ENCODE measurements at places on chromosomes 3 and 15.

- DNase-seq, result no peak
These were observed 39.4 kb upstream of the SMAD3 start for GRCh38 chr15:67025719-67026609.

GRCh38 chr15:91866371-91866905 is 12.9 kb downstream of the SLCO3A1 start:
- DNase-seq, result no peak

DNA sequence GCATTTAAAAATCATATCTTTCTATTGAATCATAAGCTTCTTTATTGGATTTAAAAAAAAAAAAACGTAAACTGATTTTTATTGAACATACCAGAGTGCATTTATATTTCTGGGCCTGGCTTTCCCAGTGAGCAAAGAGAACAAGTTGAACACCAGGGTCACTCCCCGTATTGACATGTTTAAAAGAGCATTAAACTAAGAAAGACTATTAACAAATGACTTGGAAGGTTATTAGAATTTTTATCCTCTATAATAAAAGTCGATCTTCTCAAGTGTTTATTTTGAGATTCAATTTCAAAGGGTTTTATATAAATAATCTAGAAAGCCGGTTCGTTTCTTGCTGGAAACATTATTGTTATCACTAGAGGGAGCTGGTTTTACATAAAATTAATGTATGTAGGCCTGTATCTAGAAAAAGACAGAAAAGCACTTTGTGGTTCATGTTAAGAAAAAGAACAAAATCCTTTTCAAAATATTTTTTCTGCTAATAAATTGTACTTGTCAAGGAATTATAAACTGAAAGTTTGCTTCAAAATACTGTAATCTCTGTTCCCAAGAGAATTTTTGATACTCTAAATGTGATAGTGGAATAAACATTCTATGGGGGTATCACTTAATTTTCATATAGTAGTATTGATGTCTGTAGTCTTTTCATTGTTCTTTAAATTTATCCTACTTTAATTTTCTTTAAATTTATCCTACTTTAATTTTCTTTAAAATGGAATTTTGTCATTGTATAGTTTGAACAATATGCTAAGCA is 321.8 kb upstream of the MME start:
- DNase-seq, result no peak

GRCh38 chr15:67094001-67094826 is 28.8 kb downstream of the SMAD3 start:
- no peak for DNase-seq

DNA sequence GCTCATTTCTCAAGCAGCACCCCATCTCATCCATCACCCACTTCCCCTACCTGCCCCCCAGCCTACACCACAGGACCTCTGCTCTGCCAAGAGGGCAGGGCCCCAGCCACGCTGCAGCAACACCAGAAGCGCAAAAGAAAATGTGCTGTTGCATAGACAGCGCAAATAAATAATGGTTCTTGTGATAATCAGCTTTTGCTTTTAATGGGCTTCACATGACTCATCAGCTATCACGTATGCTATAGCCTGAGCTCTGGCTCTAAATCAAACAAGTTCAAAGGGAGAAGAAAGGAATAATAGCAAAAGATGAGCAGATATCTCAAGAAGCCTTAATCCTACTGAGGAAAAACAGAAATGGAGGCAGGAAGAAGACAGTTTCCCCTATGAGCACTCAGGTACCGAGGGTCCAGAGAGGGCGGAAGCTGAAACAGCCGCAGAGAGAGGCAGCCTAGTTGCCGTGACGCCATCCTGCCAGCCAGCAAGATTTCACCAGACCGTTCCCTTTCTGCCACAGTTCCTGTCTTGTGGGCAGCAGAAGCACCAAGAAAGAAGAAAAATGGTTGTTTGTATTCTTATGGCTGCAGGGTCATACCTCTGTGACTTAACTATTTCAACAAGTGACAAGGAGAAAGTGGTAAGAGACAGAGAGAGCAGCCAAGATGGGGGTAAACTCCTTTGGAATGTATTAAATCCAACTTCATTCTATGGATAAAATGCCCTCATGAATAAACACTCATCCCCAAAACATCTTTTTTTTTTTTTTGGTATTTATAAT is 22.0 kb downstream of the RAB27A start:
- DNase-seq, result peak; percentile 43

DNA sequence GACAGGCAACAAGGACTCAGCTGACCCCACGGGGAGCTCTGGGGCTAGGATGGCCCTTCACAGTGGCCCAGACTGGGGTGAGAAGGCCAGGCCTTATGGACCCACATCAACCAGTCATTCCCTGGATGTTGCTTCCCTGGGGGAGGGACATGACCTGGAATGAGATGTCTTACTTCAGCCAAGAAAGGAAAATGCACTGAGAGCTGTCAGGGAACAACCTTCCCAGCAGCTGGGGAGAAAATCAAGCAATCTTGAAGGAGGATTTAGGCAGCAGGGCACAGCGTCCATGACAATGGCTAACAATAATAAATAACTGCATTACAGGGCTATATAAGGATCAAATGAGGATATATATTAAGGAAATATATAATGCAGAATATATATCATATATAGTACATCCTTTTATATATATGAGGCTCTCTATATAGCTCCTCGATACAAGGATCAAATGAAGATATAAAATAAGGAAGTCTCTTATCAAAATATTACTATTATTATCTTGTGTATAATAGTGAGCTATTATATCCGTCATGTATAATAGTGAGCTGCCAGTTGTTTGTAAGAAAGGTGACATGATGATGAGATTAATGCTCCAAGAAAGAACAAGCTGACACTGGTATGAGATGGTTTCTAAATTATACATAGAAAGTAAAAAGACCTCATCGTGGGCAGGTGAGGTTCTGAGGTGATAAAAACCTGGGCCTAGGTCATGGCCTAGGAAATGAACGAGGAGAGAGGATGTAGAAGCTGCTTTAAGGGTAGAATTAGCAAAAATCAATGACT is 117.8 kb upstream of the LIPC start:
- no peak for DNase-seq

- DNase-seq, result no peak
These were observed 57.0 kb upstream of the ITGA11 start for GRCh38 chr15:68488966-68489365.

DNA sequence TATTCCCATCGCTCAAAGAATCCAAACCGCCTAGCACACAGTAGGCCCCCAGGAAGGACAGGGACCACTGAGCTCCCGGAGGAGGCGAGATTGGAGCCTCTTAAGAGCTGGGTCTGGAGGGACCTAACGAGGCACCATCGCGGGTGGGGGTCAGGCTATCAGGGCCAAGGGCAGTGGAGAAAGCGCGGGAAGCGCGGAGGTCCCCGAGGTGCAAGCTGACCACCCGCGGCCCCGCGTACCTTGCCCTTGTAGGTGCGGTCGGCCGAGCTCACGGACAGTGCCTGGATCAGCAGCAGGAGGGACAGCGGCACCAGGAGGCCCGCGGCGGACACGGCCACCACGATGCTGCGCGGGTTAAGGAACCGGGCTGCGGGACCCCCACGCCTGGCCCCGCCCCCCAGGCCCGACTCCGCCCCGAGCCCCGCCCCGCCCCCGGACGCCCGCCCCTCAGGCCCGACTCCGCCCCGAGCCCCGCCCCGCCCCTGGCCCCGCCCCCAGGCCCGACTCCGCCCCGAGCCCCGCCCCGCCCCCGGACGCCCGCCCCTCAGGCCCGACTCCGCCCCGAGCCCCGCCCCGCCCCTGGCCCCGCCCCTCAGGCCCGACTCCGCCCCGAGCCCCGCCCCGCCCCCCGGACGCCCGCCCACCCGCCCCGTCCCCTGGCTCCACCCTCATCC is 3.9 kb downstream of the ZDHHC19 start:
- no peak for DNase-seq

DNA sequence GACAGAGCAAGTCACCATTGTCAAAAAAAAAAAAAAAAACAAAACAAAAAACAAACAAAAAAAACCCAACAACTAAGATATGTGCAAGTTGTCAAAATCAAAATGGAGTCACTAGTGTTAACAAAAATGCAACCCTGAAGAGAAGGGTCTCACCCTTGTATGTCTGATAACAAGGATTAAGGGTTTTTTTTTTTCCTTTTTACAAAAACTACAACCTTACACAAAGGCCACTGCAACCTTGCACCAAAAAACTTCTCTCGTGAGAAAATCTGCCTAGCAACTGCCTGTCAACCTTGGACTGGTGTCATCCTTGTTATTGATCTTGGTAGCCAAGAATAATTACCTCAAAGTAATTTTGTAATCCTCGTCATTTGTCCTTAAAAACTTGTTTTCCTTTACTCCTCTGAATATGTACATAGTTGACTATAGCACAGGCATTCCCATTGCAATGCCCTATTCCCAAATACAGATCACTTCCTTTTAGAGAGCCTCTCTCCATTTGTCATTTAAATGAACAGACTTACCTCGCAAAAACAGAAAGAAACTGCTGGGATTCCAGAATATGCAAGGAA is 24.0 kb downstream of the TFRC start:
- no peak for DNase-seq
